Pulmonary artery endothelial cell (primary cell): ENCODE measurements at places on chromosomes 1 and 21. TPM values are rescaled to one million over a fixed set of nuclear protein-coding genes. Genes with fewer than 3 reads are reported as not detected.

EPHA10 gene
- total RNA-seq: not detected in 2 replicates

CHI3L1 gene
- total RNA-seq: not detected in 2 replicates

- no peak for DNase-seq
Measured at GRCh38 chr1:44501047-44501890, 96.2 kb downstream of the RNF220 start.

GRCh38 chr1:65762081-65762862 is 30.4 kb upstream of the PDE4B start:
- DNase-seq: no peak

DNA sequence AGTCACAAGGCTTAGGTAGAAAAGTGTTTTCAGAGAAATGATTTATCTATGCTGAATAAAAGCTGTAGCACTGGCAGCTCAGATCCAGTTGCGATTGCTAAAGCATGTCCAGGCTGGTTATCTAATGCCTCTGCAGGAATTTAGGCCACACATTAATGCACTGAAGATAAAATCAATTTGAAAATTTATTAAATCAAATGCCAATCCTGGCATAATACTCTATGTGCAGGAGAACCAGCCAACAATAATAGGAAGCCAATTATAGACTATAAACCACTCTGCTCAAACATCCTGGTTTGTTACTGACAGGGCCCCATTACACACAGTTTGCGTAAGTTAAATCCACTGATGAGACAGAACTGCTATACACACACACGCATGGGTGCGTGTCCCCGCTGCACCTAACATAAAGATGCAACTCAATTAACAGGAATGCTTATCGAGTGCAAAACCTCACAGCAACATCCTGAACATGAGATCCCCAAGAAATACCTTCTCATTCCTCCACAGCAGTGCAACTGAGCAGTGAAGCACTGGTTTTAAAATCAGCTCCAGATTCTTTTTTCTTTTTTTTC is 40.6 kb downstream of the PTP4A2 start:
- DNase-seq: no peak

- DNase-seq: no peak
Measured at GRCh38 chr1:226506921-226507320, 41.6 kb upstream of the STUM start.

DNA sequence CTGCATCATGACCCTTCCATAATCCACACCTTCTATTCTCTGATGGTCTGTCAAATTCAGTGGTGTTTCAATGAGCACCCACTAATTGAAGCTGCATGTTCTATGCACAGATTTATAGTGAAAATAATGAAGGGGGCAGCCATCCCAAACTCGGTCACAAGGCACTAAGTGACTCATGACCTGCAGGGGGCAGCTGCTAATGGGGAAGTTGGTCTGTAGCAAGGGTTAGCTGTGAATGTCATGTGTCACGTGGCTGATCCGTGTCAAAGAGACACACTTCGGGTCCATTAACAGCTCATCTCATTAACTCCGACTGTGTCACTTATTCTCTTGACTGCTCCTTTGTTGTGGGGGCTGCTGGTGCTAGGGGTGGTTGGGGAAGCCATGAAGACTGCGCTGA is 306.6 kb downstream of the PCP4 start:
- DNase-seq: no peak

GRCh38 chr1:52556641-52557360 is 3.9 kb upstream of the TUT4 start:
- no peak for DNase-seq

GRCh38 chr1:25863486-25864262 is 4.4 kb upstream of the AUNIP start:
- no peak for DNase-seq
